ENCODE measurements at places on chromosomes 13 and 19.

GRCh38 chr13:87280139-87280538 lies 391.0 kb upstream of the SLITRK5 start:
- DNase-seq, result no peak

DNA sequence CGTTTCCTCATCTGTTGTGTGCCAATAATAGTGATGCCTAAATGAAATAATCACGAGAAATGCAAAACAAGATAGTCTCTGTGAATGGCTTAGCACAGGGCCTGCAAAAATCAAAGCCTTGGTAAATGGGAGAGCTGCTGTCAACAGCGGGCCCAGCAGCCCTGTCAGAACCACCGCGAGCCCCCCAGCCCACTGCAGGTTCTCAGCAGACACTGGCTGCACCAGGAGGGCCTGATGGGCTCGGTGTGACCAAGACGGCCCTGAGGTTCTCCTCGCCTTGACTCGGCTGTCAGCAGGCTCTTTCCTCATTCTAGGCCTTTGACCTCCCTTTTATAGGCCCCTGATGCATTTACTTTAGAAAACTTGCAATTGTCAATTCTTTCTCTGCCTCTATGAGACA lies 90.9 kb upstream of the GPR183 start:
- DNase-seq, result no peak

DNA sequence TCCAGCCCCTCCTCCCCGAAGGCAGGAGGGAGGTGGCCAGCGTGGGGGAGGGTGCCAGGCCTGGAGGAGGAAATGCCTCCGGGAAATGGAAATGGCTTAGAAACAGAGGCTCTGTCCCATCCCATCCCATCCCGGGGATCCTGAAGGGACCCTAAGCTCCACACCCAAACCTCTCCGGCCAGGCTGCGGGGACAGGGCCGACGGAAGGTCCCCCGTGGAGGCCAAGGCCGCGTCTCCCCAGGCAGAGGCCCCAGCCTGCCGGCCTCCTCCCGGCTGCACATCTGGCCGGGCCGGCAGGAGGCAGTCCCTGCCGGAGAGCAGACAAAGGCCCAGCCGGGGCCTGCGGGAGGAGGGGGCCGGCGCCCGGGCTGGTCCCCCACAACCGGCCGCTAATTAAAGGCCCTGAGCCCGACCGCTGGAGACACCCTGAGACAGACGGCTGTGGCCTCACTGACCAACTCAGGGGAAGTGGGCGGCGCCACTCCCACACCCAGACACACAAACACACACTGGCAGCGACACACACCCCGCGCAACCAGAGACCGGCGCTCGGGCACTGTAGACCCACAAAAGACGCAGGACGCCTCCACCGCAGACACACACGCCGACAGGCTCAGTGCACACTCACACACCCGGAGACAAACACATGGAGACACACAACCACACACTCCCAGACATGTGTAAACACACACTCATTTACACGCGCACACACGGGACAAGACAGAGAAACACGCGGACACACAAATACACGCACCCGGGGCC lies 1.1 kb downstream of the ADAMTS10 start:
- peak; percentile 73 for DNase-seq

DNA sequence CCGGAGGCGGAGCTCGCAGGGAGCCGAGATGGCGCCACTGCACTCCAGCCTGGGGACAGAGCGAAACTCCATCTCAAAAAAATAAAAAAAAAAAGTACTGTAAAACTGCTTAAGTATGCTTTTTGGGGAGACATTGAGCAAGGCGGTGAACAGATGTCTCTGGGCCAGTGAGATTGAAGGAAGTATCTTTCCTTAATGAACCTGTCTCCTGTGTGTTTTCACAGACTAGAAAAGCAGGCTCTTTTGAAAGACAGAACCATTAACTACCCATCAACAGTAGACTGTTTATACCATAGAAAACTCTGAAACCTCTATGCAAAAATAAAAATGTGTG lies 1.5 kb upstream of the ECH1 start:
- no peak for DNase-seq

- DNase-seq, result peak; percentile 31
These were observed 788 bp upstream of the RTBDN start for GRCh38 chr19:12834976-12835757.

DNA sequence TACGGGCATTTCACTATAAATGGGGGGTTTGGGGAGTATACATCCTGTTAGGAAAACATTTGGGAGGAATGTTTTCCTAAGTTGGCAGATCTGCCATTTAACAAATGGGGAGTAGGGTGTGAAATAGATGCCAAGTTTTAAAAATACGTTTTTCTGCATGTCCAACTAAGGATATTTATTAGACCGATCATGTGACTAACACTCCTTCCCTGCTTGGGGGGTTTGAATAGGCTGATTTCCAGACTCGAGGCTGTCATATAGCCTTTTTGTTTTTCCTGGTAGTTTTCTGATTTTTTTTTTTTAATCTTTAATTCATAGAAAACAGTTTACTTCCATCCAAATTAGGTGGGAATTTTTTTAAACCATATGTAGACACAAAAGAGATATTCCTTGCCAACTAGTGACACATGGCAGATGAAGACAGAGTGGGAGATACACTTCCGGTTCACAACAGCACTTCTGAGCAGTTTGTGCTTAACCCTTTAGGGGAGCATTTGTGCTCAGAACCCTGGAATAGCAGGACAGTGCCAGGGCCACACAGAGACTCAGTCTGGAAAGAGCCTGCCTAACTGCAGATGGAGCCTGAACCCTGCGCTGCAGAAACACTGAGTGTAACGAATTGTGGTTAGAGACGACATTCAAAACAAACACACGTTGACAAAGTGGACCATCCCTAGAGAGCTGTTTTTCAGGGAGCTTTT lies 5.6 kb upstream of the GATAD2A start:
- no peak for DNase-seq

DNA sequence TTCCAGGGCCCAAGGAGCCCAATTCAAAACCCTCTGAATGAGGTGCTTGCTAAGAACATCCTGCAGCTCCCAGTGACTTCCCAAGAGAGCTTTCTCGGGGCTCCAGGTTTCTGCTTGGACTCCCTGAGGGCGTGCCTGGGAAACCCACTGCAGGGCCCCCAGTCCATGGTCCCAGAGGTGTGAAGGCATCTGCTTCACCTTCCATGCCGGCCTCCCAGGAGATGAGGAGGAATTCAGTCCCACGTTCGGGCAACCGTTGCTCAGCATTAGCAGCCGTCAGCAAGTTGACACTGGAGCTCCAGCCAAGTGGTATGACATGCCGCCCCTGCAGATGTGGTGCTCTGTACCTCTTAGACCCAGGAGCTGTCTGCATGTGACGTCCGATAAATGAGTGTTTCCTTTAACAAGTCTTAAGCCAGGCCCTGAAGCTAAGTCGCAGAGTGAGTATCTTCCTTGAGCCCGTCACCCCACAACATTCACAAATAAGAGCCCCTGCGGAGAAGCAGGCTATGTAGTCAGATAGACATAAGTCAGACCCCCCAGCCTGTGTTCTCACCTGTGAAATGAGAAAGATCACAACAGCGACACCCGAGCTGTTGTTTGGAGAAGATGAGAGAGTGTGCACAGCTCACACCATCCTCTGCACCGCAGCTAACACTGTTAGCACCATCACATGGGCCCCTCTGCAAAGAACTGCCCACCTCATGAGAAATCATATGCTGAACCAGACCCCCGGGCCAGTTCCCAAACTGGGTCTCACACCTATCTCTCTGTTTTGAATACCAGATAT lies 150.3 kb downstream of the KATNAL1 start:
- no peak for DNase-seq

GRCh38 chr19:42412227-42412626 lies 15.0 kb downstream of the LIPE start:
- DNase-seq, result peak; percentile 23

DNA sequence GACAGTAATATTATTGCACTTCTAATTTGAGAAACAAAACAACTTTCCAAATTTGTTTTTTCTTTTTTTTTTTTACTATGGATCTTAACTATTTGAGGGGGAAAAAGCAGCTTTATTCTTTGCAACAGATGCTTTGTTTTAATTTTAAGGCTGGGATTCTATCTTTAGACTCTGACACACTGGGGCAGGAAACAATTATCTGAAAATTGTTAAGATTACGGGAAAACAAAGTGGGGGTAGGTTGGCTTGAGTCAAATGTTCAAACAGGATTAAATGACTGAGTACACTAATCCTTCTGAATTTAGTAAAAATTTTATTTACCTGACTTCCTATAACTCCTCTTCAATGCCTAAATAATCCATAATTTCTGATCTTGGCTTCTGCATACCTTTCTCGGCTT lies 543.2 kb downstream of the SLITRK6 start:
- DNase-seq, result no peak

DNA sequence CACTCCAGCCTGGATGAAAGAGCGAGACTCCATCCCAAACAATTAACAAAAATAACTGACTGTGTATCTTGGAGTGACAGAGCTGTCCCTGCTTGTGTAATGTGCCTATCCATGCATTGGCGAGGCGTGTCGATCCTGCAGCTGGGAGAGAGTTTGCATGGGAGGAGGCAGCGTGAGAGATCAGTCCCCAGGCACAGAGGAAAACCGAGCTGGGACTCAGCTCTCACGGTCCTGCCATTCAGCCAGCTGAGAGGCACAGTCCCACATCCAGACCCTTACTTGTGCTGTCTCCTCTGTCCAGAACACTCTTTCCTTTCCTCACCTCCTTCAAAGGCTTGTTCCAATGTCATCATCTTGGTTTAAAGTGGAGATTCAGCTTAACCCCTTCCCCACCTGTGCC lies 11.9 kb upstream of the SULT2B1 start:
- DNase-seq, result no peak

DNA sequence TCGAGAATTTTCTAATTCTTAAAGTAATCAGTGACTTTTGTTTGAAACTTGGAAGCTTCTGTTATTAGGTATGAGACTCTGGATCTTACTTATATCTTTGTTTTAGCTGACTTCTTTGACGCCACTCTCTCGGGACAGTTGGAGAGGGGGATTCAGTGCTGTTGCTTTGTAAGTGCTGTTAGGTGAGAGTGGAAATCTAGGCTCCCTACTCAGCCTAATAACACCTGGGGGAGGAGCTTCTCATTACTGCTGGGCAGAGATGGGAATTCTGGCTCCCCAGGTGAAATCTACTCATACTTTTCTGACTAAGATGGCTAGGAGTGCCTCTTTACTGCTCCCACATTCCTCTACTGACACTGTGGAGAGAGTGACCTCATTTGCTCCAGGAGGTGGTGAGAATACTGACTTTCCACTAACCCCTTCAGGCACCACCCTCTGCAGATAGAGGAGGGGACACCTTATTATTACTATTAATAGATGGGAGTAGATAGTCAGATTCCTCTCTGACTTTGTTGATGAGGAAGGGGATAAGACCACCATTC lies 324.9 kb upstream of the SPRY2 start:
- DNase-seq, result no peak
